Epithelial cell of proximal tubule (primary cell): ENCODE measurements at places on chromosomes 16 and 17. TPM values are rescaled to one million over a fixed set of nuclear protein-coding genes. Genes with fewer than 3 reads are reported as not detected.

DNA sequence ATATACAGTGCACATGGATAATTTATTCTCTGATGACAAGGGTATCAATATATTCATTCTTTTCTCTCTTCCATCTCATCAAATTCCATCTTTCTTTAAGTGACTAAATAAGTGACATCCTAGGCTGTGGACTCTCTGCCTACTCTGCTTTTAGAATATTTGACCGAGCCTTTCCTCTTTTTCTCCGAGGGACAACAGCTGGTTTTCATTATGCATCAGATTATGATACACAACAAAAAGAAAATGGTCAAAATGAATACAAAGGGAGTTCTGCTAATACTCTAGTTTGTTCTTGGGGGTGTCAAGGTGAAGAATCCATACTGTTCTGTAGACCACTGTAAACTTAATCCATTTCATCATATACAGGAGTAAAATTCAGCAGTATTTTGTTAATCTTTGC is 942.6 kb downstream of the KCNJ2 start:
- DNase-seq = no peak

- DNase-seq = no peak
Measured at GRCh38 chr17:47203984-47204721, 5.0 kb upstream of the MYL4 start.

- no peak for DNase-seq
Measured at GRCh38 chr17:15469260-15469659, 1.8 kb upstream of the CDRT4 start.

DNA sequence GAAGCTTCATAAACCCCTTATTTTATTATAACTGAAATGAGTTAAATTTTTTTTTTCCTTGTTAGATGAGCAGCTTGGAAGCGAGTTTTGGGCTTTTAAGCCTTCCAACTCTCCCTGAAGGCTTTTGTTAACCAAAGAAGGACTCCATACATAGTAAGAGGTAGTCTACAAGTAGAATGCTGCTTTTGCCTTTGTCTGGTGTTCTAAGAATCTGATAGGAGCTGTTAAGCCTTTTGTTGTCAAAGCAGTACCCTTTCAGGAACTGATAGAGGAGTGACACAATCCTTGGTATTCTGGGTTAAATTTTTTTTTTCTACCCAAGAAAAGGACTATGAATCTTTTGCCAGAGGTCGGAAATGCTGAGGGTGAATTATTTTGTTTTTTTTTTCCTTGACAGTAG is 26.1 kb downstream of the MAP2K4 start:
- no peak for DNase-seq

Gene NLGN2
- total RNA-seq = 2.5 and 10.3 TPM in 2 replicates

Gene MBTD1
- 4.5 and 5.1 TPM in 2 replicates for total RNA-seq
